ENCODE measurements at places on chromosomes 2 and 18.

- no peak for DNase-seq
Observed at GRCh38 chr2:28394997-28395333, 2.3 kb downstream of the FOSL2 start.

- DNase-seq = no peak
Observed at GRCh38 chr18:24603151-24603550, 142.7 kb downstream of the HRH4 start.

DNA sequence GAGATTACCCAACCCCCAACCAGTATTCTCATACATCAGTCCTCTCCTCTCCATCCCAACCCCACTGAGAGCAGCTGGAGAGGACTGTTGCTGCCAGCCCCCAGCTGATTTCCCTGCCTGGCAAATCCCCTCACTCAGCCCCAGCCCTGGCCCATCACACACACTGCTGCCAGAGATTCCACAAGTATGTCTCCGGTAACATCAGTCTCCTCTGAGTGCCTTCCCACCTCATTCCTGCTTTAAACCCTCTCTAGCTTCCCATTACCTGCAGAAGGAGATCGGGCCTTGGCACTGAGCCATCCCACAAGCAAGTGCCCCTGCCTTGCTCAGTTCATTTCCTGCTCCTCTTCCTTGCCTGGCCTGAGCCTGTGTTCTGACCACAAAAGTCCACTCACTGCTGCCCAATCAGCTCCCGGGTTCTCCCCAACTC lies 50.6 kb upstream of the ZFP36L2 start:
- no peak for DNase-seq

DNA sequence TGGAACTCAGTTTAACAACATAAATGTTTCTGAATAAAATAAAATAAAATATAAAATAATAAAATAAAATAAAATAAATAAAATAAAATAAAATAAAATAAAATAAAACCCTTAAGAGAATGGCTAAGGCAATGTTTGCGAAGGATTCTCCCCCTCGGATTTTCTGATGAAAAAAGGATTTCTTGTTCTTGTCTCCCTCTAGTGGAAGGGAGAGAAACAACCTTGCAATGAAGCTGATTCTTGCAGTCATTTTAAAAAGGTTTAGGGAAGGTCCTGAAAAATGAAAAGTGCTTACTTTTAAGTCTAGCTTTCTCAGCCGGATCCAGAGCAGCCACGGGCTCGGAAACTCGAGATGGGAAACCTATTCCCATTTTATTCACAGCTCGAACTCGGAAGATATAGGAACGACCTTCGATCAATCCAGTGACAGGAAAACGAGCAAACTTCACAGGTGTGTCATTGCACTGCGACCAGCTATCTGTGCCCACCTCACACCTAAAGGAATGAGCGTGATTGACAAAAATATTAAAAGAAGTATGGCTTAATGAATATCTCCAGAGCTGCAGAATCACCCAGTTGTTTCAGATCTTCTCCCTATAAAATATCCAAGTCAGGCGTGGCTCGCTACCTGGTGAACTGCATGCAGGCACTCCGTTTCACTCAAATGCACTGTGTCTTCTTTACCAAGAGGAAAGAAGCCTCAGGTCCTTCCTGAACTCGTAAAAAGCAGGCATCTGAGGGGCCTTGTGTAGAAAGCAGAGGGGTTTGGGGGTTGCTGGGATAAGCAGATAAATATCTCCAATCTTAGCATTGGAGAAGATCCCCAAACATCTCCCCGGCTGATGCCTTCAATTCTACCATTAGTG lies 68.1 kb downstream of the MYOM1 start:
- DNase-seq = no peak

GRCh38 chr18:1037776-1038175 lies 133.1 kb downstream of the ADCYAP1 start:
- DNase-seq = no peak

DNA sequence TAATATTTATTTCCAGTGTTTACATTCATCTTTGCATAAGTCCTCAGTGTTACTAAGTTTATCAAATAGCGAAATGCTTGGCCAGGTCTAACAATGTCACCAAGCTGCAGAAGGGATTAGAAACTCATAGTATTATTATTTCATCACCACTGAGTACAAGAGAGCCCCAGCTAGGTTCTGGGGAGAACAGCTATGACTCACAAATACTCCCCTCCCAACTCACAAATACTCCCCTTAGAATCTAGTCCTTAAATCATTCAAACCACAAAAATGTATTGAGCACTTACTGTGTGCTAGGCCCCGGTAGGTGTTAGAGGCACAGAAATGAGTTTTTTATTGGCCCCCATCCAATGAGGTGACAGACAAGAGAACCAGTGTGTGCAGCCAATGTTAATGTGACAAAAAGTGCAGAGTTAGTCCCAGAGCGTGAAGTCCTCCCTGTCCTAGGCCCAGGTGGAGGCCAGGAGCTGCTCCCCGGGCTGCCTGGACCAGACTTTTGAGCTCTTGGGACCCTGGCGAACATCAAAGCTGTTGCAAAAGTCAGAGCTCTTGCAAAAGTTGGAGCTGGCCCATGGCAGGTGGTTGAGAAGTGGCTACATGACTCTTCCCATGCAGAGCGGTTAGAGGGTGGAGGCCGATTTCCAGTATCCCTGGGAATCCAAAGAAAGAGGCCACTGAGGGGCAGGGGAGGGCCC lies 9.8 kb downstream of the STEAP3 start:
- no peak for DNase-seq

DNA sequence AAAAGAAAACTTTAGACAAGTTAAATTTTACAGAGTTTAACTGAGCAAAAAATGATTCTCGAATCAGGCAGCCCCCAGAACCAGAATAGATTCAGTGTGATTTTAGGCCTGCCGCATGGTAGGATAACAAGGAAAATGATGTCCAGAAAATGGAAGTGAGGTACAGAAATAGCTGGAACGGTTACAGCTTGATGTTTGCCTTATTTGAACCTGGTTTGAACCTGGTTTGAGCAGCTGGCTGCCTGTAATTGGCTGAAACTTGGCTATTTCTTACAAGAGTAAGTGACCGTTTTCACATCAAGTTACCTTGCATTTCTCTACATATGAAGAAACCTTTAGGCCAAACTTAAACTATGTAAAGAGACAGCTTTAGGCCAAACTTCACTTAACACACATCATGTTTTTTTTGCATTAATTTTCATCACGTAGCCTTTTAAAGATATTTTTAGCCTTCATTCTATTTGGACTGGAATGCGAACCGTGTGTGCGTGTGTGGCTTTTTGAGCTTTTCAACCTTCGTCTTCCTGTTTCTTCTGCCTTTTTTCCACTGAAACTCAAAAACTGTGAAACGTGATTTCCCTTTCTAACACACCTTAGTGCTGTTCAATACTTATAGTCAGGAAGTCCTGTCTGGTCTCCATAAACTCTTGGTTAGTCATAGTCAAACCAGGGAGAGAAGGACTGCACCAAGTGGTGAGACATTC lies 4.5 kb upstream of the POLE4 start:
- DNase-seq = no peak

- DNase-seq = no peak
Observed at GRCh38 chr2:67799886-67800285, 262.9 kb downstream of the C1D start.

DNA sequence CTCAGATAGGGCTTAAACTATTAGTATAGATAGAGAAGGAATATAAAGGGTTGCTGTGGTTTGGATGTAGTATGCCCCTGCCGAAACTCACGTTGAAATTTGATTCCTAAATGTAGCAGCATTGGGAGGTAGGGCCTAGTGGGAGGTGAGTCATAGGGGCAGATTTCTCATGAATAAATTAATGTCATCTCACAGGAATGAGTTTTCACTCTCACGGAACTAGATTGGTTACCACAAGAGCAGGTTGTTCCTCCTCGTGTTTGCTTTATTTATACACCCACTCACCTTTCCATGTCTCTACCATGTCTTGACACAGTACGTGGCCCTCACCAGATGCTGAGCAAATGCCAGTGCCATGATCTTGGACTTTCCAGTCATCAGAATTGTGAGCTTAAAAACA lies 218.2 kb downstream of the RBM43 start:
- no peak for DNase-seq

- no peak for DNase-seq
Observed at GRCh38 chr2:215773728-215774127, 239.6 kb downstream of the MREG start.

GRCh38 chr18:79326413-79327198 lies 69.1 kb upstream of the NFATC1 start:
- DNase-seq = no peak

GRCh38 chr2:16257322-16258028 lies 317.1 kb downstream of the MYCN start:
- no peak for DNase-seq

GRCh38 chr2:69065735-69066336 lies 52.9 kb downstream of the ANTXR1 start:
- no peak for DNase-seq

- no peak for DNase-seq
Observed at GRCh38 chr2:218897394-218898108, 16.9 kb downstream of the WNT10A start.

- no peak for DNase-seq
Observed at GRCh38 chr2:105387225-105387624, 11.6 kb downstream of the FHL2 start.

GRCh38 chr2:23695214-23695889 lies 231.6 kb downstream of the ATAD2B start:
- DNase-seq = no peak

- DNase-seq = no peak
Observed at GRCh38 chr18:12034241-12035100, 53.2 kb downstream of the IMPA2 start.

DNA sequence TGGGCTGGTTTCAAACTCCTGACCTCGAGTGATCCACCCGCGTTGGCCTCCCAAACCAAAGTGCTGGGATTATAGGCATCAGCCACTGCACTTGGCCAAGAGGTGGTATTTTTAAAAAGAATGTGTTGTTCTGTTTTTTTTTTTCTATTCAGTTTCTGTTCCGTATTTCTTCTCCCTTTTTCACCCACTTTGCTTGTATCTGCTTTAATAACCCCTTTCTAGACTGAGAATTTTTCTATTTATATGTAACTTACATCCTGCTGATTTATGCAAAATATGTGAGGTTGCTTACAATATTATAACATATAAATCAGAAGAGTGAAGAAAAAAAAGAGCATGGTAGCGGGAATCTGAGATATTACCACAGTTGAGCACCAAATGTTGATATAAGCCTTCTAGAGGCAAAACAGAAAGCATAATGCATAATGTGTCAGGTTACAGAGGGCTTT lies 17.2 kb upstream of the LYPD6B start:
- no peak for DNase-seq

DNA sequence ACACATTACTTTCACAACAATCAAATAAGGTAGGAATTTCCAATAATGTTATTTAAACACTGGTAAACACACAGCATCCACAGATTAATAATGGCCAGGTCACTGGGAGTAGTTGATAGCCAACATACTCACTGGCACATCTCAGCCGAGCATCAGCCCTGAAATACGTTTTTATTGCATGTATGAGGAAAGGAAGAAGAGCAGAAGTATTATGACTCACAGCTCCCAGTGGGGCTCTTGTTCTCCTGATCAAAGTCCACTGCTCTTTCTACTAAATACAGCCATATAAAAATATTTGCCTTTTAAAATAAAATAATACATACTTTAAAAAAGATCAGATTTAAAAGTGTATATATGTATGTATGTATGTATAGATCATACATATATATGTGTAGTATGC lies 999.6 kb downstream of the SUCLG1 start:
- no peak for DNase-seq

DNA sequence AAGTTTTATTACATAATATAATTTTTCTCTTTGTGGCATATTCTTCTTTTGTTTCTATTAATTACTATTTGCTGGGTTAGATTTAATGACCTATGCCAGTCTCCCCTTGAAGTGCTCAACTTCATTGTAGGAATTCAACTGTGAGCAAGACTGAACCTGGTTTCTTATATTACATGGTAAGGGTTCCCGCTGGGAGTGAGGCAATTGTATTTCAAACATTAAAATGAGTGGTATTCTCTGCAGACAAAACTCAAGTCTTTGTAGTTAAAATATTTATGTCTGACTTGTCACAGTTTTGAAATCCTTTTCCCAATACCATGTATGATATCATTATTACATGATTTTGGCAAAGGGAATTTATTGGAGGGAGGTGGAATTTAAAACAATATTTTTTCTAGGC lies 278.7 kb downstream of the GULP1 start:
- no peak for DNase-seq

- DNase-seq = no peak
Observed at GRCh38 chr2:215828528-215829184, 184.7 kb downstream of the MREG start.

Measured in activated T-helper 1 cell treated with anti-CD3 and anti-CD28 coated beads, Interleukin-2, amount 50 U/mL, for 16 hours (primary cell).